Osteocyte (in vitro differentiated cells): ENCODE measurements at places on chromosomes 2 and 18. TPM values are rescaled to one million over a fixed set of nuclear protein-coding genes. Genes with fewer than 3 reads are reported as not detected.

GRCh38 chr2:149221898-149222297 is 108.5 kb upstream of the LYPD6 start:
- DNase-seq, result no peak

GRCh38 chr2:229475778-229476177 is 204.7 kb upstream of the PID1 start:
- no peak for DNase-seq

- DNase-seq, result no peak
Observed at GRCh38 chr2:108304975-108305374, 16.3 kb downstream of the SULT1C2 start.

DNA sequence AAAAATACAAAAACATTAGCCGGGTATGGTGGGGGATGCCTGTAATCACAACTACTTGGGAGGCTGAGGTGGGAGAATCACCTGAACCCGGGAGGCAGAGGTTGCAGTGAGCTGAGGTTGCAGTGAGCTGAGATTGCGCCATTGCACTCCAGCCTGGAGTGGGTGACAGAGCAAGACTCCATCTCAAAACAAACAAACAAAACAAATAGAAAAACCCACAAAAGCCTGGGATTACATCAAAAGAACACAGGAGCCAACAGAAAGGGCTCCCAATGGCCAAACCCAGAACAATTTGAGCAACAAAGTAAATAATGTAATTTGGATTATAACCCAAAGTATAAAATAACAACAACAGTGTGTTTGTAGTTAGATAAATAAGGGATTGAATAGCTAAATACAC is 159.8 kb downstream of the UXS1 start:
- no peak for DNase-seq

DNA sequence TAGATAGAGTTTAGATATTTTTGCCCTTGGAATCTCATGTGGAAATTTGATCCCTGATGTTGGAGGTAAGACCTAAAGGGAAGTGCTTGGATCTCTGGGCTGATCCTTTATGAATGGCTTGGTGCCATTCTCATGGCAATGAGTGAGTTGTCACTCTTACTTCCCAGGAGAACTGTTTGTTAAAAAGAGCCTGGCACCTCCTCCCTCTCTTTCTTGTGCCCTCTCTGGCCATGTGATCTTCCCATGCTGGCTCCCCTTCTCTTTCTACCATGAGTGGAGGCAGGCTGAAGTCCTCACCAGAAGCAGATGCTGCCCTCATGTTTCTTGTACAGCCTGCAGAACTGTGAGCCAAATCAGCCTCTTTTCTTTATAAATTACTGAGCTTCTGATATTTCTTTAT is 276.9 kb downstream of the ZNF804A start:
- no peak for DNase-seq

- DNase-seq, result no peak
Observed at GRCh38 chr18:26710470-26711096, 154.9 kb downstream of the AQP4 start.

DNA sequence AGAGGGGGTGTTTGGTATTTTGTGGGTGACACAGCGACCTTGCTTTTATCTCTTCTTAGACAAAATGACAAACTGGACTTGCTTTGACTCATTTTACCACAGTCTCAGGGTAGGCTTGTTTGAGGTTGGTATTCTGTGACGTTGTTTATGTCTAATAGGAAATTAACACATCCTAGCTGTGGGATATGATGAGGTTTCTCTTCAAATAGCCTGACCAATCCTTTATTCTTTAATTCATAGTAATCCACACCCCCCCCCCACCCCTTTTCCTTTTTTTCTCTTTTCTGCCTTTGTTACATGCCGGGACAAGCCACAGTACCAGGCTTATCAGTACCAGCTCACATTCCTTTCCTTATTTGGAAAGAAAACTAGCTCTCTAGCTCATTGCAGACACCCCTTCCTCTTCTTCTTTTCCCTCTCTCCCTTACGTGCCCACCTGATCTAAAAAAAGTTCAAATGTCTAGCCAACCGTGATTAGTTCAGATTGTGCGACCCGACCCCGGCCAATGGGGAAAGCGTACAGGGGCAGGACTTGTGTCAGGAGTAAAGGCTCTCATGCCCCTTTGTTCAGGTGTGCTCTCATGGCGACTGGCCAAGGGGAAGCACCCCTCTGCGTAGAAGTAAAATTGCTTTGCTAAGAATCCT is 52.2 kb upstream of the PTPRM start:
- DNase-seq, result no peak

GRCh38 chr18:4549164-4549872 is 94.2 kb upstream of the DLGAP1 start:
- no peak for DNase-seq

DNA sequence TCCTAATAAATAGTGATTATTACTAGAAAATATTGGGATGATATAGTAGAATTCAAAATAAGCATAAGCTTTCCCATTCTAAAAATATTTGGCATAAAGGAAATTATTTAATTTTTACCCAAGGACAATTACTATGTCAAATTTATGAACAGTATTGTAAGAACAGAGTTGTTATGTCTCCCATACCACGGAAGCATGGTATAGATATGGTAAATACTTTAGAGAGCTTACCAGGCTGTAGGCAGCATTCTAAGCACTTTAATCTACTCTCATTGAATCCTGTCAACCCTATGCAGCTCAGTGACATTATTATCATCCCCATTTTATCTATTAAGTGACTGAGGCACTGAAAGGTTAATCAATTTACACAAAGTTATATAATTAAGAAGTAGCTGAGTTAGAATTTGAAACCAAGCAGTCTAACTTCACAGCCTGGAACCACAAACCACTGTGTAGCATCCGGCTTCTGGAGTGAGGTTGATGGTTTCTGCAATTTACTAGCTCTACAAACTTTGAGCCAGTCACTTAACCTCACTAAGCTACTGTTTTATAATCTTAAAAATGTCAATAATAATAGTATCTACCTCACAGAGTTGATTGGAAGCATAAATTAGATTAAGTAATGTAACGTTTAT is 323.7 kb downstream of the ARHGAP15 start:
- no peak for DNase-seq

DNA sequence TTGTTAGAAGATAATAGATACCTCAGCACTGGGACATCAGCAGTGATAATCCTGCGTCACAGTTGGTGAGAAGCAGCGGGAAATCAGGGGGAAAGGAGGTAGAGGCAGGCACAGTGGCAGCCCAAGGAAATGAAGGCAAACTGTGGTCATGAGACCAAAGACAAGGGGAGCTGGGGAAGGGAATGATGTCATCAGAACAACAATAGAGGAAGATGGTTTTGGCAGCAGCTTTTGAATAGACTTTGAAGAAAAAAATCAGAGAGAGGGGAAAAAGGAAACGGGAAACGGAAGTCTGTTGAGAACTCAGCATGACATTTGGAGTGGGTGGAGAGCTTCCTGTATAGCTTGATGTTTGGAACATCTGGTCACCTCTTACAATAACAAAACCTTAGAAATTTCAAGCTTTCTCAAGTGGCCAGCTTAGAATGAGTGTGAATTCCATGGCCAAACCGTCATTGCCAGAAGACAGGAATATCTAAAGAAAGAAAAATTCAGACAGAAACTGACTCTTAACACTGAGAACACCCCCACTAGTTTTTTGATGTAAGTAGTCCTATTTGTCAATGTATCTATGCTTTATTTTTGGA is 18.4 kb upstream of the YES1 start:
- DNase-seq, result no peak

The GREB1L gene
- 0.60 and 0.70 TPM in 2 replicates for total RNA-seq

The RAX gene
- total RNA-seq, result not detected in 2 replicates

The PRKD3 gene
- 50.1 and 54.7 TPM in 2 replicates for total RNA-seq

The E2F6 gene
- total RNA-seq, result 14.8 and 16.9 TPM in 2 replicates

The TPO gene
- not detected in 2 replicates for total RNA-seq

The DLX1 gene
- total RNA-seq, result 25.2 and 29.7 TPM in 2 replicates

The CROCC2 gene
- not detected in 2 replicates for total RNA-seq

The GALNT14 gene
- 3.6 and 4.1 TPM in 2 replicates for total RNA-seq

The GLI2 gene
- 33.2 and 34.2 TPM in 2 replicates for total RNA-seq

The ATP8B1 gene
- total RNA-seq, result 38.5 and 38.7 TPM in 2 replicates

The GORASP2 gene
- total RNA-seq, result 94.7 and 99.5 TPM in 2 replicates

The CAPN14 gene
- total RNA-seq, result 0.13 and 0.24 TPM in 2 replicates

The TMEM169 gene
- total RNA-seq, result 1.5 and 2.3 TPM in 2 replicates
